Activated effector memory CD4-positive, alpha-beta T cell treated with Interleukin-2 at 50 U/mL for 16 hours (primary cell): ENCODE measurements at places on chromosomes 7 and 10.
A peak's percentile ranks its signal among the peaks of the same experiment; 100 is the strongest.

DNA sequence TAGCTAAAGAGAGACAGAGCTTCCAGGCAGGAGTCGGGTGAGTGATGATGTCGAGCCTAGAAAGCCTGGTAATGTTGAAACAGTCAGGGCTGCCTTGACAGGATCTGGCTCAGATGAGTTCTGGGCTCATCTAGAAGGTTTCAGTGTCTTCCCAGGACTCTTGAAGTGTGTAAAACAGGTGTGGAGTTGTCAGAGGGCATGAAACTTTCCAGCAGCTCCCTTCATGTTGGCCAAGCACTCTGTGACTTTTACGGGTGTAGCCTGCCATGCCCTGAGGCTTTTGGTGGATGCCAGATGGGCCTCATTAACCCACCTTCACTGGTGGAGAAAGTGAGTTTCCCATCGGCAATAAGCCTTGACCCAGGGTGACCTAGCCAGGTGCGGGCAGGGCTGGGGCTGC lies 66.4 kb upstream of the PDCD4 start:
- DNase-seq = no peak

- DNase-seq = no peak
Measured at GRCh38 chr10:123651421-123652047, 14.6 kb upstream of the GPR26 start.

DNA sequence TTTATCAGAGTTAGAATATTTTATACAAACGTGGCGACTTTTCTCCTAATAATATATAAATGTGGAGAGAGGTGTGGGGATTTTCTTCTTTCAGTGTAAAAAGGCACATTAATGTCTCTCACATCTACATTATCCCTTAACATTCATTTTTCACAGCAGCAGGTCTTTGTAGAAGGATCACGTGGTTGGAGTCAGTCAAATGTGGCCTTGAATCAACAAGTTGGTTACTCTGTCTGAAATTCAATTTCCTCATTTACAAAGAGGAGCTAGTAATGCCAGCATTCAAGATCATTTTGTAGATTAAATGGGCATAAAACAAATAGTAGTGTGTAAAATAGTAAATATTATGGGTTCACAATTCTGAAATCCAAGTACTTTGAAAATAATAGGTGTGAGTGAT lies 183.1 kb upstream of the SEMA3E start:
- no peak for DNase-seq

DNA sequence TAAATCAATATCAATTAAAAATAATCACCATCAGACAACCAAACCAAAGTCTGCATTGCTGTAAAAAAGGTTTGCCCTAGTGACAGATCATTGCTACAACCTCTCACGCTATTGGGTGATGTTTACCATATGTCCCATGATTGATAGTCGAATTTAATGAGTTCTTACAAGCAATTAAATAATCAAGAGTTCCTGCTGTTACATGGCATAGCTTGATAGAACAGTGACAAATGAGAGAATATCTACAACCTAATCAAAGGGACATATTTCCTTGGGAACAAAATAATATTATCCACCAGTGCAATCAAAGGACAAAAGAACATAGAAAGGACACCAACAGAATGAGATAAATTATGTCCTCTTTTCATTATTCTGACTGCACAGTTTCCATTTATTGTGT lies 387.4 kb downstream of the ETV1 start:
- DNase-seq = no peak

DNA sequence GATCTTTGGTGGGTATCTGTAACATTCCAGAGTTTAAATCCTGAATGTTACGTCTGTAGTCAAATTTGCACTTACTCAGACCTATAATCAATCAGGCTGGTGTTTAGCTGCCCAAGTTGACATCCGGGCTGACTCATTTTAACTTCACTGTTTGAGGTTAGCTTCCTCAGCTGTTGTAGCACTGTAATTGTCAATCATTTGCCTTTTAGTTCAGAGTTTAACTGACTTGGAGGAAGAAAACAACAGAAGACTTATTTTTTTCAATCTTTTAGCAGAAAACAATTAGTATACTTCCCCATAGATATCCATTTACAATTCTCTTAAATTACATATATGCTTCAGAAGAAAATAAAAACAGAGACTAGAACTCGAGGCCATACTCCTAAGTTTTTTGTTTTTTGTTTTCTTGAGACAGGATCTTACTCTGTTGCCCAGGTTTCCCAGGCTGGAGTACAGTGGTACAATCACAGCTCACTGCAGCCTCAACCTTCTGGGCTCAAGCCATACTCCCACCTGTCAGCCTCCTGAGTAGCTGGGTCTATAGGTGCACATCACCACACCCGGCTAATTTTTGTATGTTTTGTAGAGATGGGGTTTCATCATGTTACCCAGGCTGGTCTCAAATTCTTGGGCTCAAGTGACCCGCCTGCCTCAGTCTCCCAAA lies 38.5 kb upstream of the LRRC17 start:
- DNase-seq = no peak

- DNase-seq = peak; percentile 52
Measured at GRCh38 chr7:116210345-116211005, at the start of gene TES. TSS of gene TES (plus strand) at chr7:116210539. CDS start at chr7:116210708, 169 bp downstream.

- no peak for DNase-seq
Measured at GRCh38 chr7:44735403-44736165, 13.1 kb upstream of the ZMIZ2 start.

DNA sequence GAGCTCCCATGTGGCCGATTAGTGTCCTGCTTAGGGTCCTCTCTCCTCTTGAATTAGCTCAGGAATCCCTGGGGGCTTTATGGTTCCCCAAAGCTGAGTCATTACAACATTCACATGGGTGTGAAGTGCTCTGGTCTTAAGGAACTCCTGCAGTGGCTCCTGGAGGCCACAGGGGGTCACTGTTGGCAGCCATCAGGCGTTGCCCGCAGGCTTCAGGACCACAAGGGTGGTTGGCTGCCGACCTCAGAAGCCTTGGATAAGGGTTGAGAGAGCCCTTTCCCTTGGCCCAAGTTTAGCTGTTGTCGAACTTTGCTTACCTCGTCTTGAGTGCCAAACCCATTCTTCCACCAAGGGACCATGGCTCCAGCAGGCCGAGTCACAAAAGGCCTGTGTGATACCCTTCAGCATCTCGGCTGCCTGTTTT lies 61.7 kb downstream of the SH2D4B start:
- DNase-seq = no peak

- no peak for DNase-seq
Measured at GRCh38 chr10:124686707-124687376, 57.3 kb downstream of the FAM53B start.

DNA sequence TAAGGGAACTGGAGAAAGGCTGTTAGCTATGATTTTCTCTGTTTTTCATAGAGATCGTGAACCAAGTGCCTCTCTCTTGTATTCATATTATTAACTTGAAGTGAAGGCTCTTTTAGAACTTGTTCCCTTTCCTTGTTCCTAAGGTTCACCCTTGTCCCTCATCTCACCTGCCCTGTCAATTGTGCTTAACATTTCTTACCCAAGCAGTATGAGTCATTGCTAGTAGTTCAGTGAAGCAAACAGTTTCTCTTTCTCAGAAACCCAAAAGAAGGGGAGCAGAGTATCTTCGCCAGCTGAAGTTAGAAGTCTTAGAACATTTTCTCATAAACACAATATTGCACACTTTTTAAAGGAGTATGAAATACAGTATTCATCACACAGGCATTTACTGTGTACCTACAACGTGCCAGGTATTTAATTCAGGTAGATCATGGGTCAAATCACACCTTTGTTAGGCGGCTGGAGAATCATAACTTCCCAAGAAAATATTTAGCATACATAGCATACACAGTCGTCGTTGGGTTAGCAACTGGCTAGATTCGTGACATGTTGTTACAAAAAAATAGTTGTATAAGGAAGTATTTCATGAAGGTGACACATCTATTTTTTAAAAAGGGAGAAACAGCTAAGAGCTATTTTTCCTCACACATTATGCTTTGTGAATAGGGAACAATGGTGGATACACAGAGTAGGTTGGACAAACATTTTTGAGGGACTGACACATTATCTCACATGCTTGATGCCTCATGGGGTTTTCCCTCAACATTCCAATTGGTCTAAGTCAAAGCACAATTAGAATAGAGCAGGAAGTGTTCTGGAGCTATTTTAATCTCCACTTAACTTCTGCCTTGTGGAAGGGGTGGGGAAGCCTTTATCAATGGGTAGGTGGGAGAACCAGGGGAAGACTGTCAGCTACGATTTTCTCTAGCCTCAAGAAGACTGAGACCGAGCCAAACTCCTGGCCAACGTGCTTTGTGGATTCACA lies 13.2 kb downstream of the HDAC9 start:
- no peak for DNase-seq

- DNase-seq = no peak
Measured at GRCh38 chr7:25953859-25954258, 198.1 kb upstream of the NFE2L3 start.

DNA sequence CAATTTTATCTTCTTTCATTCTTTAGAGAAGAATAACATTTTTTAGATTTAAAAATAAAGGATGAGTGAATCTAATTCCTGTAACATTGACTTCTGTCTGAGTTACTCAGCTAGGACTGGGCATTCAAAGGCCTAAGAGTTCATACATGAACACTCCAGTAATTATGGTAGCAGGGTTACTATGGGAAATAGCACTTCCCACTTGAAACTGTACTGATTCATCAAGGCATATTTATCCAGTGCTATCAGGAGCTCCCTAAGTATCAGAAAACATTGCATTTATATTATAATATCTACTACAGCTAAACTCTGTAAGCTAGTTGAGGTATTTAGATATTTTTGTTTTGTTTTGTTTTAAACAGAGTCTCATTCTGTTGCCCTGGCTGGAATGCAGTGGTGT lies 41.8 kb downstream of the NDUFB2 start:
- no peak for DNase-seq

- DNase-seq = no peak
Measured at GRCh38 chr7:71504697-71505441, 372.9 kb downstream of the GALNT17 start.

DNA sequence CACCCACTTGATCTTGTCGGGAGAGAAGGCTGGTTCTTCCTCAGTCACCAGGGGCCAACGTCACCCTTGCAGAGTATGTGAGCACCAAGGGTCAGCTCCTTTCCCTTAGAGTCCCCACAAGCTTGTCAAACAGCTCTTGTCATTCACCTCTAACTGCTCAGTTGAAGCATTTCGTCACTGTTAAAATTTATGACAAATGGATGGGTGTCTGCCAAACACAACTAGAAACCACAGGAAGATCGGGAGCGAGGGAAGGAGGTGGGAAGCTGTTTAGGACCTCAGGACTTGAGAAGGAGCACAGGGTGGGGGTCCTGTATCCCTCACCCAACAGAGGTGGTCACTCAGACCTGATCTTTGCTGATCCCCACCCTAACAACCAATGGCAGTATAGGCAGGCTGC lies 373.3 kb upstream of the IGFBP3 start:
- DNase-seq = no peak

DNA sequence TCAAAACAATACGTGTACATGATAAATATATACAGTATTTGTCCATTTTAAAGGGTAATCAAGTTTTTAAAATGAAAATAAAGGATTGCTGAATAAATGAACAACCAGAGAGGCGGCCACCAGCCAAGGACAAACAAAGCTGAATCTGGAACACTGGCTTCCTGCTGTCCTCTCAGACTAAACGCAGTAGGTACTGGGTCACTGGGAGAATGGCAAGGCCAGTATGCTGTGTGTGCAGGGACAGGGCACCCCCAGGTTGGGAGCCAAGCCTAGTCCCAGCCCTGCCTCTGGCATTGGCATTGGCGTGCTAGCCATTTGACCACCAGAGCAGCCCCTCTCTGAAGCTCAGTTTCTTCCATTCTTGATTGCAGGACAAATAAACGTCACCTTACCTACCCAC lies 33.8 kb downstream of the DLG5 start:
- DNase-seq = no peak

GRCh38 chr7:150322114-150322832 lies 882 bp upstream of the LRRC61 start:
- DNase-seq = peak; percentile 21

GRCh38 chr7:6161463-6162330 lies 110.7 kb downstream of the CYTH3 start:
- no peak for DNase-seq

- no peak for DNase-seq
Measured at GRCh38 chr7:31853380-31853779, 166.4 kb downstream of the PPP1R17 start.

DNA sequence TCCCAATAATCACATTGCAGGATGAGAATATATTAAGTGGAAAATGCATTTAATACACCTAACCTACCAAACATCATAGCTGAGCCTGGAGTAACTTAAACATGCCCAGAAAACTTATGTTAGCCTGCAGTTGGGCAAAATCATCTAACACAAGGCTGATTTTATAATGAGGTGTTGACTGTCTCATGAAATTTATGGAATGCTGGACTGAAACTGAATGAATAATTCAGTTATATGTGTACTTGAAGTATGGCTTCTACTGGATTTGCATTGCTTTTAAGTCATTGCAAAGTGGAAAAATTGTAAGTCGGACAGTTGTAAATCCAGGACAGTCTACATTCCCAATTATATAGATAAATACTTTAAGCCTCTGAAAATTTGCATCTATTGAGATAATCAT lies 5.4 kb downstream of the SFTPA1 start:
- DNase-seq = no peak

GRCh38 chr7:133196856-133197612 lies 55.8 kb upstream of the EXOC4 start:
- no peak for DNase-seq

GRCh38 chr10:72800000-72800740 lies 93.4 kb upstream of the OIT3 start:
- DNase-seq = no peak

DNA sequence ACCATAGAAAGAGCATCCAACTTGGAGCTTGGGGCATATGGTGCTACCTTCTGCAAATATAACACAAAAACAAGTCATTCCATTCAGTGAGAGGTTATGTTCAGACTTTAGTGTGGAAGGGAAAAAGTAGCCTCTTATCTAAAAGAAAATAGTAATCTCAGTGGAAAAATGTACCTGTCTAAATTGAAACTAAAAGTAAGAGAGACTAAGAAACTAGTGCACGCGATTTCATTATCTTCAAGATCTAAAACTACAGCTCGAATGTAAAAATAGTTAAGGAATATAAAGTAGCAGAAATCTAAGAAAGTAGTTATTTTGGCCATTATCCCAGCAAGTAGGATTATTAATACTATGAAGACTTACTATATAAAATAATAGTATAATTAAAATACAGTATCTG lies 233.0 kb upstream of the PPP1R3A start:
- no peak for DNase-seq

- no peak for DNase-seq
Measured at GRCh38 chr10:103916876-103917275, 1.1 kb downstream of the STN1 start.
